ENCODE measurements at places on chromosomes 5 and 9.
A peak's percentile ranks its signal among the peaks of the same experiment; 100 is the strongest.

- no peak for DNase-seq
These were observed 74.5 kb downstream of the ADAMTSL1 start for GRCh38 chr9:18548456-18548855.

DNA sequence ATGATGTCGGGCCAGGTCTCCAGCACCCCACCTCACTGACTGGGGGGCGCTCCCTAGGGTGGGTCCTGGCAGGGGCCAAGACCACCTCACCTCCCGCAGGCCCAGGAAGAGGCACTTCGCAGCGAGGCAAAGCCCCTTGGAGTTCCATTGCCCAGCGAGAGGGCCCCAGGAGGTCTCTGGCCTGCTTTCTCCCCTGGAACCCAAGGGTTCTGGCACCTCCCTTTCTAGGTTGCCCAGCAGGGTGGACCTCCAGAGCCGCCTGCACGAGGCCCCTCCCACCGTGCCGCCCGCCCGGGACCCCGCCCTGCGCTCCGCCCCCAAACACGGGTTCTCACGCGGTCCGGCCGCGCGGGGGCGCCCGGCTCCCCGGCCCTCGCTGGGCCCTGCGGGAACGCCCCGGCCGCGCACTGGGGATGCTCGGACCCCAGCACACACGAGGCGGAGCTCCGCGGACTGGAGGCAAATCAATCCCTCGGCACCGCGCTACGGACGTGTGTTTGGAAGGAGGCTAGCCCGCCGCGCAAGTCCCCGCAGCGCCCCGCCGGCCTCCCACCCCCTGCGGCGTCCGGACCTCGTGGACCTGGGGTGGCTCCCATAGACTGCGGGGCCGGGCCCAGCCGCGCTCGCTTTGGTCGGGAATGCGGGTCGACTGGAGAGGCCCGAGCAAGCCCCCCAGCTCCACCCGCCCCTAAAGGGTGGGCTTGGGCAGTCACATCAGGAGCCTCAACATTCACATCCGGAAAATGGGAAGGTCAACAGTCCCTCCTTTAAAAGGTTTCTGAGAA is 99.5 kb upstream of the LMX1B start:
- DNase-seq: peak; percentile 51

GRCh38 chr5:10248378-10249260 is 1.1 kb downstream of the ATPSCKMT start:
- DNase-seq: no peak

DNA sequence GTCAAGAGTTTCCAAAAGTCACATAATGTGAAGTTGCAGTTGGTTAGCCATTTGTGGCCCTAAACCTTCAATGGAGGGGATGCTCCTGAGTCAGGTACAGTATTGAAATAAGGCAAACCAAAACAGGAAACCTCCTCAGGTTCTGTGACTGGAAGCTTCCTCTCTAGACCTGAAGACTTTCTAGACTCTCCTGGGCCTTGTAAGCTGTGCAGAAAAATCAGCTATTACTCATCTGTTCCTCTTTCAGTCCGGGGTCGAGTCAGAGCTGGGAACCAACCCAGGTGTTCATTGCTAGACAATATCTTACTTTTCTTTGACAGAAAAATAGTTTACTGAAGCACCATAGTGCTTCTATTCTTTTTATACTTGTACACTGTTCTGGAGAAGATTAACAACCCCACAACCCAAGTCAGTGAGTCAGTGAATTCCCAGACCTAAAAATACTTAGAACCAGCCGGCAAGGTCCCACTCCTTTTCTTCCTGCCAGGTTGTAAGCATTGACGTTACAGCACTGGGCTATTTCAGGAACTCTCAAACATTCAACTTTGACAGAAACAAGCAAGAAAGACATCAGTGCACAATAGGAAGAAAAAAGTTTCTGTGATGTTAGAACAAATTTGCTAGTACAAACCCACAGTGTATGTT is 47.3 kb downstream of the FSTL4 start:
- DNase-seq: no peak

DNA sequence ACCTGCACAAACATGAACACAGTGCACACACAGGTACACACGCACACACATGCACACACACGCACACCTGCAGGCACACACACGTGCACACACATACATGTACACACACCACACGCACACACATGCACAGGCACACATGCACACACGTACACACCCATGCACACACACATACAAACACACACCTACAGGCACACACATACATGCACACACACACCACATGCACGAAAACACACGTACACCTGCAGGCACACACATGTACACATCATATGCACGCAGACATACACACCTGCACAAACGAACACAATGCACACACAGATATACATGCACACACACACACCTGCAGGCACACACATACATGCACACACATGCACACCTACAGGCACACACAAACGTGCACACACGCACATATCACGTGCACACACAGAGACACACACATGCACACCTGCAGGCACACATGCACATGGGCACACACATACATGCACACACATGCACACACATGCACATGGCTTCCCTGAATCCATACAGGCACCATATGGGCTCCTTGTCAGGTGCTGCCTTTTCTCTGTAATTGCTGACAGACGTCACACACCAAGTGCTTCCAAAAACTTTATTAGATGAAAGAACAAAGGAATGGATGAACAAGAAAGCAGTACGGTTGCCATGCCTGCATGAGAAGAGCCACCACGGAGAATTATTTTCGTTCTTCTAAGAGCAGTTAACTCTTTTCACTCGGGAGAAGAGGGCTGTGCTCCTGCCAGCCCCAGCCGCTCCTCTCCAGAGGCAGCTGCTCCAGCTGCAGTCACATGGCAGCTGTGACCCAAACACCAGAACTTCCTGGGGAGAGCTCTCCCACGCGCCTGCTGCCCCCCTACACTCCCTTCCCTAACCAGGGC is 57.2 kb downstream of the EXD3 start:
- DNase-seq: no peak

- peak; percentile 19 for DNase-seq
These were observed 54.9 kb downstream of the WDR41 start for GRCh38 chr5:77437194-77437593.

DNA sequence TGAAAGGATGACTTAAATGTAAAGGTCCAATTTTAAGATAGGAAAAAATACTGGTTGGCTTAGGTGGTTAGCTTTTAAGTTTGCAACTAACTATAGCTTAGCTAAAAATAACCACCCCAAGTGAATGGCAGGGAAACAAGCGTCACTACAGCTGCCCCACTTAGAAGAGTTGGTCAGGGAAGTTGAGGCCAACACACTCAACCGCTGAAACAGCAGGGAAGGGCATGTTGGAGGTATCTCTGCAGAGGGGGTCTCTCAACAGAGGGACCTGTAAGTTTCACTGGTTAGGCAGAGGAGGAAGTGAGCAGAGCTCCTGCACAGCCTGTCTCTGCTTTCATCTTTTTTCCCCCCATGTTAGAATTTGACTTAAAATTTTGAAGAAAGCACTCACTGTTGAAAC is 75.3 kb downstream of the LHFPL2 start:
- no peak for DNase-seq

DNA sequence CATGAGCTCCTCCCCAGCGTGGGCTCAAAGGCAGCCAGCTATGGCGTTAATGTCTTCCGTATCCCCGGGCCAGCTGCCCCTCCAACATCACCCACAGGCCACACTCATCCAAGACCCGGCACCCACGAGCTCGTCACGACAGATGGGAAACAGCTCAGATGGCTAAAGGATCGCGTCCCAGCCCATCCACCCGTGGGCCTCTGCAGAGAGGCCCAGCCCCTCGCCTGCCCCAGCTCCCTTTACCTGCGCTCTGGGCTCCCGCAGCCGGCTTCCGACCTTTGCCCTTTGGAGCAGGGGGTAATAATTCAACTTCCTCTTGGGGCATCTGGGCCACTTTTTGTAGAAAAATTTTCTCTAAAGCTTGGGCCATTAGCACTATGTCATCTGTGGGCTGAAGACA is 16.5 kb downstream of the BRD3 start:
- DNase-seq: no peak

DNA sequence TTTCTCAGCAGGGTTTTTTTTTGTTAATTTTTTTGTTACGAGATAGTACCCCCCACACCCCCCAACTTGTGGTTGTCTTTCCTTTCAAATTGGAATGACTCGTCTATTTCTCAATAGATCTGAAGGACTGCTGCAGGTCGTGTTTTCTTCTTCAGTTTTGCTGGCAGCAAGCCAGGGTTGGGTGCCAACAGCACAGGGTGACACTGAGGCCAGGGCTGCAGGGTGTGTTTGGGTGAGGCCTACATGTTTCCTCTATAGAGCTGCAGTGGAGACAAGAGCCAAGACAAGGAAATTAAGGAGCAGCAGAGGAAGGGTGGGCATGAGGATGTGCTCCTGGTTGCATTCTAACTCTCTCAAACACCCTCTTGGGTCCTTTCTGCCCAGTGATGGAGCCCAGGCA is 52.2 kb downstream of the NXNL2 start:
- DNase-seq: no peak

DNA sequence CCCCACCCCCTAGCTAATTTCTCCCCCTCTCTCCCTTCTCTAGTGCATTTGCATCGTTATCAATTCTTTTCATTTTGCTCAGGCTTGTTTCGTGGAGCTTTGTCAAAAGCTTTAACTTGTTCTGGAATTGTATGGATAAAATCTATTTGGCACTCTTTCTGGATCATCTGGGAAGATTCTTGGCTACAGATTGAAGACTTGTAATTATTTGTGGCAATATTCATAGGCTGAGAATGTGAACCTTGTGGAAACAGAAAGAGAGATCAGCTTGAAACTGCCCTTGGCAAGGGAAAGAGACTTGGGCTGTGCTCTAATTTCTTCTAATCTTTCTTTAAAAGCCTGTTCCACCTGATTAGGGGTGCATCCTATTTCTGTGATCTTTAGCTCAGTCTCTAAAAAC is 340.6 kb upstream of the DAB2 start:
- no peak for DNase-seq

GRCh38 chr5:109173036-109173794 is 236.6 kb downstream of the PJA2 start:
- no peak for DNase-seq

GRCh38 chr9:69831611-69832010 is 11.0 kb downstream of the CFAP95 start:
- DNase-seq: no peak

- DNase-seq: no peak
These were observed 4.9 kb upstream of the F2R start for GRCh38 chr5:76710991-76711390.

DNA sequence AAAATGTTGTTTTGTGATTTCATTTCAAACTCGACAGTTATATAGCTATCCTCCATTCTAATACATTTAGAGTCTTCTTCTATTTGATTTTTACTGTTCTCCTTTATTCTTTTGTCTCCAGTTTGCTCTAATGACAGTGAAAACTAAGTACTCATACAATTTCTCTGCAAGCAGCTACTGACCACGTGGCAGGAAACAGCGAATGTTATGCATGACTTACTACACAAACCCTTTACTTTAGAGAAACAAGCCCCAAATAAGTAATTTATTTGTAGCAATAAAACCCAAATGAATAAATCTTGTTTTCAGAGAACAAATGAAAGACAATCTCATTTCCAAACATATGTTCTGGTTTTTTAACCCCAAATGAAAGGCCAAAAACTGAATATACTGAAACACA is 41.9 kb downstream of the CDH6 start:
- no peak for DNase-seq

GRCh38 chr5:132821791-132822190 is 8.7 kb downstream of the SHROOM1 start:
- peak; percentile 51 for DNase-seq

- no peak for DNase-seq
These were observed 59.9 kb downstream of the GRAMD2B start for GRCh38 chr5:126483156-126483555.

- no peak for DNase-seq
These were observed 31.3 kb downstream of the IPPK start for GRCh38 chr9:92638621-92639101.

- no peak for DNase-seq
These were observed 39.6 kb upstream of the TRIM36 start for GRCh38 chr5:115209279-115209678.

- DNase-seq: no peak
These were observed 78.4 kb downstream of the EBF1 start for GRCh38 chr5:159021136-159021900.

- DNase-seq: peak; percentile 29
These were observed 1244.1 kb upstream of the ACO1 start for GRCh38 chr9:31140316-31140715.

DNA sequence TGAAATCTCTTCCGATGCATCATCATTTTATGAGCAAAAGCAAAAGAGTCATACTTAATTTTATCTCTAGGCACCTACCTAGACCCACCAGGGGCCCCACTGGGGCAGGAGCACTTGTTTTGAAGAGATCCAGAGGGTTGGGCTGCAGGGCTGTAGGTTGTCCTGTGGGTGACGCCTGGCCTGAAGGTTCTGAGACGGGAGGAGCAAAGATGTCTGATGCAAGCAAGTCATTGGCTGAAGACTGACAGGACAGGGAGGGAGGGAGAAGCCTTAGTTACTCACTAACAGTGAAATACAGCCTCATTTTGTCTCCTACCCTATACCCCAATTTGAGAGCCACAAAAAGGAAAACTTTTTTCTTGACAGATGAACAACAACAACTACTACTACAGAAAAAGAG is 17.1 kb upstream of the C9 start:
- DNase-seq: no peak

- no peak for DNase-seq
These were observed 114.8 kb downstream of the FGF18 start for GRCh38 chr5:171534043-171534895.

DNA sequence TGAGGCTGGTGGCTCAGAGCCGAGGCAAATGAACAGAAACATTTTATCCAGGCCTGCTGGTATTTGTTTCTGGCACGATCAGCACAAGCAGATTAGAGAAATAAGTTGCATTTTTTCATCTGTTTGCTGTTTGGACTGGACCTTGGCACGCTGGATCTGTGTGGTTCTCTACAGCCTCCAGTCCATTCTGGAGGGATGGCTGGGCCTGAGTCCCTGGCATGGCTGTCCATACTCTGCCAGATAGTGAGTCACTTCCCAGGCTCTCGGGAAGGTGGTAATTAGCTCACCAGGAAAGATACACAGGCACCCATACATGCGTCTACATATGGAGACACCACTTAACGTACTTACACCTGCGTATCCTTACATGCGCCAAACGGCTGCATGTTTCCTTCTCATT is 78.6 kb downstream of the SPRY4 start:
- no peak for DNase-seq

DNA sequence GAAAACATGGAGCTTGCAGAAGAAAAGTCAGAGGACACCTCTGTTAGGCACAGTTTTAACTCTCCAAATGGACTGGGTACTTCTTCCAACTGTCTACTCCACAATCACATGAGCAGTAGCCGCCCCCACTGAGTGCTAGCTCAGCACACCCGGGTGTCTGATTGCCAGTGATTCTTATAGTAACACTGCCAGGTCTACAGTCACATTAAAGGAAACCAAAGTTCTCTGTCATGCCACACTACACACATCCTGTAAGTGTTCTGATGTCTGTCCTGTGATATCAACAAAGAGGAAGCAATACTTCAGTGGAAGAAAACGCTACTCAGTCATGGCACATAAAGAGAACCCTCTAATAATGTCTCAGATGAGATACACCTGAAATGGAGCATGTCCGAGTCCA is at the start of gene HAVCR2:
Gene HAVCR2 (minus strand): TSS at position 69 of the 400 bp plus-strand sequence. CDS start 61 bp downstream, at position 8.
- DNase-seq: no peak

- DNase-seq: no peak
These were observed 339.2 kb downstream of the ASTN2 start for GRCh38 chr9:117075636-117076035.

All from NCI-H1092 treated with DMSO at 0.1 percent for 48 hours (cell line).